ENCODE measurements at places on chromosomes 3 and 15.

DNA sequence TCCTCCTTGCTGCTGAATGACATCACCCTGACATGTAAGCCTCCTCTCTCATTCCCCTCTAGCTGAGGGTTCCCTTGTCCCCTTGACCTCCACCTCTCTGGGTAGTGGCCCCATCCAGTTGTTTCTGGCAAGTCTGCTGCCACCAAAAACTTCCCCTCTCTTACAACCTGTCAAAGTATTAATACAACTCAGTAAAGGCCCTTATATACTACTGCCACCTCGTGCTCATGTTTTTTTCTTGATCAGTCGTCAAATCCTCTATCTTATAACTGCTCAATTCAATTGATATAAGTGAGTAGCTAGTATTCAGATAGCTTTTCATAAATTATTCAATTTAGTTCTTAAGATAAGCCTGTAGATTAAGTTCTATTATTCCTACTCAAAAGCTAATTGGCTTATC lies 249.6 kb downstream of the MBNL1 start:
- DNase-seq: no peak

GRCh38 chr3:24185738-24186384 lies 240.8 kb downstream of the NR1D2 start:
- DNase-seq: no peak

DNA sequence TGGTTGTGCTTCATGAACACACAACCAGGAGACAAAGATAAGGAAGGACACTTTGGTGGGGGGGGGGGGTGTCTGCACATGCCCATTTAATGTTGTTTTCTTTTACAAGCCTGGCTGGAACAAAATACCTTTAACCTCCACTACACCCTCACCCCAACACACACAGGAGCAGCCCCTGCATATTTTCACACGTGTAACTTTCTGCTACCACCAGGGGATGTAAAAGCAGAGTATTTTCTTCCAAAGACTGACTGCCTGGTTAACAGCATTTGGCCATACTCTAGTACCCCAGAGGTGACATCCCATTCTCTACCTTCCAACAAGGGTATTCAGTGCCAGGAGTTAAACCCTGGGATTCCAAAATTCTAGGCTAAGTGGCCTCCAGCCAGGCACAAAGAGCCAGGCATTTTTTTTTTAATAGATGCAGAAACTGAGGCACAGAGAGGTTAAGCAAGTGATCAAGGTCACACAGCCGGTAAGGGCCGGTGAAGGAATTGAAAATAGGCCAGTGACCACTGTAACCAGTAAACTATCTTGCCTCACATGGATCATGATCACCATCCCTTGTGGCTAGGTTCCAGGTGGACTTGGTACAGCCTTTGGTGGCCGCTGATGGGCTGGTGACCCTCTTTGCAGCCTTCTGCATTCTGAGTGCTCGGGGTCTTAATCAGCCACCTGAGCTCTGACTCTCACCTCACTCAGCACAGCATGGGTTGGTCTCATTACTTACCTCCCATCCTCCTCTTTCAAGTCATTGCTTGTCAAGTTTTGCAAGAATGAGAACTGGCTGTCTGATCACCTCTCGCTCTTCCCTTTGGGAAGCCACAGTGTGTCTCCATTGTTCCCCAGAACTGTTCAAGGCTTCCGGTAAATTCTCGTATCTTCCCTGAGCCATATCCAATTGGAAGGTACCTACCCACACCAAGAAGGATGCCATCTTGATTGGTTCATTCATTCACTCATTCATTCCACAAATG lies 20.4 kb downstream of the MAGI1 start:
- DNase-seq: no peak

DNA sequence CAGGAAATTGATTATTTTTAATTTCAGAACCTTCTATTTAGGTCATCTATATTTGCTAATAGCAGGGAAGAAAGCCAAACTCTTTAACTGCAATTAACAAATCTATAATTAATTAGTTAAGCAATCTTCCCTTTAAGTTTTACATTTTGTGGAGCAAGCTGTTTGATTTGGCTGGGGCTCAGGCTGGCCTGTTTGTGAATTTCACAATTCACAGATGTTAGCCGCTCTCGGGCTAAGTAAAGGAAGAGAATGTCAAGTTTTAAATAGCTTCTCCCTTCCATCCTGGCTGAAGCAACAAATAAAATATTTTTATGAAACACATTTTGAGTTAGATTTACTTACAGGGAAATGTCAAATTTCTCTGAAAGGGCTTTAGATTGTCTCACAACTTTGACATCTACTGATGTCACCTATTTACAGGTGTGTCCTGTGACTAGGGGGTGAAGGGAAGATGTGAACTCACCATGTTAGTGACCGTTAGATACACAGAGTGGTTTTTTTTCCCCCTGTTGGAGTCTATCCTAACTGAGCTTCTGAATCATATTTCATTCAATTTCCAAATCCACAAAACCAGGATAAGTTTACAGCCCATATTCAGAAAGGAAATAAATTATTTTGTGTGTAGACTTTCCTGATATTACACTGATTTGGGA lies 1.3 kb upstream of the TP63 start:
- no peak for DNase-seq

DNA sequence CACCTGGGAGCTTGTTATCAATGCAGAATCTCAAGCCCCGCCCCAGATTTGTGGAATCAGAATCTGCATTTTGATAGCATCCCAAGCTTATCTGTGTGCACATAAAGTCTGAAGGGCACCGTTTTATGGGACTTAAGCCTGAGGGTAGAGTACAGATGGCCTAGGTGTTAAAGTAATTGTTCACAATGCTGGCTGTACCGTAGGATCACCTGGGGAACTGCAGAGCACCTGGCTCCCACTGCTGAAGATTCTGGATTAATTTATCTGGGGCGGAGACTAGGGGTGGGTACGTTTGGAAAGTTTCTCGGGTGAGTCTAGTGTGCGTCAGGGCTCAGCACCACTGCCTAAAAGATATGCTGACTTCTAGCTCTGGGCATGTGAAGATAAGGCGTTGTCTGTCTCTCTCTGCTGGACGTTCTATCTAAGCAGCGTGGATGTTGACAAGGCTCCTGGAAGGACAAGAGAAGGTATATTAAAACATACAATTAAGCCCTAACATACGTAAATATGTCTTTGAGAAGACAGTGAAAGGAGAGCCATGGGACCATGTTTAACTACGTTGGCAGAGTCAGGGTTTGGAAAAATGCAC lies 63.2 kb upstream of the RASGRP1 start:
- DNase-seq: no peak

DNA sequence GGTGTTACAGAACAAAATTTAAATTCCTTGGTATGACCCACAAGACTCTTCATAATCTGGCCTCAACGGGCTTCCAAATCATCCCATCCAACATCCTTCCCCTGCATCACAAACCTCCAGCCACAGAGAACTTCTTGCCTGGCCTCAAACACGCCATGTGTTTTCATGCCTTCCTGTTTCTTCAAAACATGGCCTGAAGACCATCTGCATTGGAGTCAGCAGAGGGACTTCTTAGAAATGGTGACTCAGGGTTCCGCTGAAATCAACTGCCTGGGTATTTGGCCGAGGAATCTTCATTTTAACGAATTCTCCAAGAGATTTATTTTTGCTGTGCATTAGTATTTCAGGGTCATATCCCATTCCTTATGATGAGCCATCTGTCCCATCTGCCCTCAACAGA lies 138.1 kb upstream of the RAP2B start:
- no peak for DNase-seq

- DNase-seq: no peak
Observed at GRCh38 chr3:50924638-50925037, 249.9 kb downstream of the DOCK3 start.

DNA sequence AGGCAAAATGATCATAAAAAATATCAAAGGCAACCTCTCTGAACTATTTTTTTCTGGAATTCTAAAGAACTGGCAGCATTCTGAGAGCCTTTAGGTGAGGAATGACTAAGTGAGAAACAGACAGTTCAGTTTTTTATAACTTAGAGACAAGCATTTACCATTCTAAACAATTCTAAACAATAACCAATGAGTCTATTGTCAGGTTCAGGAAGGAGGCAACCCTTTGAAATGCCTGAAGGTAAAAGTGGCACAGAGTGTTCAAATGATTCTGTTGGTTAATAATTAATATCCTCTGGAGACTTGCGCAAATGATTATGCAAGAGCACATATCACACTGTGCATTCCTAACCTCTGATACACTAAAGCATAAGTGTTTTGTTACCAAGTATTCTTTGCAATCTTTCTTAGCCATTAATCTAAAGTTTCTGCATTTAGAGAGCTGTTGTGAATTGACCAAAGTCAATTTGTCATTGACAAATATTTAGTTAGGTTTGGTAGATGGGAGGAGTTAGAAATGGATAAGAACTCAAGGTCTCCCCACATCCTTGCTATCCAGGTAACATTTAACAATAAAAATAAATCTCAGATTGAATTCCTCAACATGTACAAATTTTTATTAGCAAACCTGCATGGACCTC lies 9.2 kb upstream of the TGFBR2 start:
- no peak for DNase-seq

DNA sequence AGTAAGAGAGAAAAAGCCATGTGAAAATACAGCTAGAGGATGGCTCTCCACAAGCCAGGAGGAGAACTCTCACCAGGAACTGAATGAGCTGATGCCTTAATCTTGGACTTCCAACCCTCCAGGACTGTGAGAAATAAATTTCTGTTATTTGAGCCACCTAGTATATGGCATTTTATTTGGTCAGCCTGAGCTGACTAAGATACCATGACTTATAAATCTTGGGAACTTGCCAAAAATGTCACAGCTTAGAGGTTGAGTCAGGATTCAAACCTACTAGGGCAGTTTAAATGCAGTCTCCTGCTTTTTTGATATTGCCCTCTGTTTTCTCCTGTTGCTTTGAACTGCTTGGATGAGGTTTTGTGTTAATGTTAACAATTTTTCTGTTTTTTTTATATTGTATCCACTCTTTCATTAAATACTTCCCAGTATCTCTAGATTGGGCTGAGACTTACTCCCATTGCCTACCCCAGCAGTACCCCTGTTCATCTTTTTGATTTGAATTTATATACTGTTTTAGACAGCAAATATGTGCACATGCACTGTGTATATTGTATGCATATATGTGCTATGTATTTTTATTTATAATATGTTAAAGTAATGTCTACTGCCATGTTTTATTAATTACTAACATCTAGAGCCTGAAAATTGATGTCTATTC lies 1223.2 kb downstream of the OTOL1 start:
- DNase-seq: no peak

DNA sequence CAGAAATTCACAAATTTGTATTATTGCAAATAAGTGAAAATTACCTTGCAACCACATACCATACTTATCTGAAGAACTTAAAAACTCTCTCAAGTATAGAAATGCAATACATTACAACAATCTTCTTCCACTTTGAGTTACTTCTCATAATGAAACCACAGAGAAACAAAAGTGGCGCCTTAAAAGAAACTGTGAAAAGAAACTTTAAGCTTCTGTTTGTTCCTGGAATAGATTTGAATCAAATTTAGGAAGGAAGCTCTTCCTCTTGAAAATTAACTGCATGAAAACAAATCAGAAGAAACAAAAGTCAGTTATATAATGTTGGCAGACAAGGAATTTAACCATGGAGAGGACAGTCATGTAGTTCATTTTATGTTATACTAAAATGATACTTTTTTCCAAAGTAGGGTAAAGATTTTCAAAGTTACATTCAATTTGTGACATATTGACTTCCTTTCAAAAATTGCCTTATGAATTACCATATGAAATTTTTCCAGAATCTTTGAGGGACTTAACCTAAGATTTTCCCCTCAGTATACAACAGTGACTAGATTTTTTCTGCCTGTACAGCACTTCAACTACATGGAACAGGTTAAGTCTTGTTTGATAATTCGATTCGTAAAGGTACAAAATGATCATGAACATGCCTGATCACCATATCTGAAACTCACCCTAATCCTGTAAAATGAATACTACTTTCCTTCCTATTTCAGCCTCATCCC lies 57.6 kb upstream of the TNFSF10 start:
- DNase-seq: peak; percentile 32

- DNase-seq: no peak
Observed at GRCh38 chr3:192835818-192836815, 81.5 kb downstream of the MB21D2 start.

DNA sequence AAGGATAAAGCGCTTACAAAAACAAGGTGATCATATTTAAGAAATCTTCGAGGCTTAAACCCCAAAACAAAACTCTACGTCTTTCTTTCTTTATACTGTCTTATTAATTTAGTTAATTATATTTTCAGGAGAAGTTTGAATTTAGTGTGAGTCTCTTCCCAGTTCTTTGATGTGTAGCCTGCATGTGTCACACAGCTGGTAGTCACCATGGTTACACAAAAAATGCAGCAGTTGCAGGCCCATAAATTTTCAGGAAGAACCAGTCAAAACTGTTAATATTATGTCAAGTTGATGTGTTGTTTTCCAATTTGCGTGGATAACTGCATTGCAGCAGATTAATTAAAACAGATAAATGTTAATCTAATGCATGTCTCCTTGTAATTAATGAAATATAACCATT lies 10.4 kb downstream of the CLSTN2 start:
- DNase-seq: no peak

GRCh38 chr3:96813134-96813819 lies 1.1 kb upstream of the EPHA6 start:
- peak; percentile 2 for DNase-seq

DNA sequence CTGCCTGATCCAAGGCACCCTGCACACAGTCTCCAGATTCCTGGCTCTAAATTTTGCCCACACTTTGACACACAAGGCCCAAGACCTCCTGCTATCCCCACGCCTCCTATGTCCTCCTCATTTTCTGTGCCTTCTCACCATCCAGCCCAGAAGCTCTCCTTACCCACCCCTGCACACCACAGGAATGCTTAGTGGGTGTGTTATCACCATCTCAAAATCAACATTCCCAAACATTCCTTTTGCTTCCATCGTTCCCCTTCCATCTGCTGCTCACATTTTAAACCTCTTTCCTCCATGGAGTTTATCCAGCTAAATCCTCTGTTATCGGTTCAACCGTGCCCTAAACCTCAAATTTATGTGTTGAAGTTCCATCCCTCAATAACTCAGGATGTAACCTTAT lies 43.9 kb downstream of the DGKG start:
- no peak for DNase-seq

DNA sequence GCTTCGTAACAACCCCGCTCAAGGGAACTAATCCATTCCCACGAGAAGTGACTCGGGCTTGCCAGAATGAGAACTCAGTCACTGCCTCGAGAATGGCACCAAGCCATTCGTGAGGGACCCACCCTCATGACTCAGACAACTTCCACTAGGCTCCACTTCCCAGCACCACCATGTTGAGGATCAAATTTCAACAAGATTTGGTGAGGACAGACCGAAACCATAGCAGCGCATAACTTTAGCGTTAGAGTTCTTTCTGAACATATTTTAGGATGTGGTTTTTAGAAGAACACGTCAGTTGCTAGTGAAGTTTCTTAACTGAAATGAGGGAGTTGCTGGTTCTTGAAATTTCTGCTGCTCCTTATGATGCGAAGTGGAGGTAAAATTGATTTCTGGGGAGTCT lies 13.5 kb downstream of the PTPRG start:
- DNase-seq: no peak

- no peak for DNase-seq
Observed at GRCh38 chr15:76837474-76837873, 67.7 kb downstream of the SCAPER start.

- no peak for DNase-seq
Observed at GRCh38 chr3:184696697-184697096, 15.2 kb downstream of the MAGEF1 start.
